ENCODE measurements at places on chromosomes 11 and 22.

DNA sequence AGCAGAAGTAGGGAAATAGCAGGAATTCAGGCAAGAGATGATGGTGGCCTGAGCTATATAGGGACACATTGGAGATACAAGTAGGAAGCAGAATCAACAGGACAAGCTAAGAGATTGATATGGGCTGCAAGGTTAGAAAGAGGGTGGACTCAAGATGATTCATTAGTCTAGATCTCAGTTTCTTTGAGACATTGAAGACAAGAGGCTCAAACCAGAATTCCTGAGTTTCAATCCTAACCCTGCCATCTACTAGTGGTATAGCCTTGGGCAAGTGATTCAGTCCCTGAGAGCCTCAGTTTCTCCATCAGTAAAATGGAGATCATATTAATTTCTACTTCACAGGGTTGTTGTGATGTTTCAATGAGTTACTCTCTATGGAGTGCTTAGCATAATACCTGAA lies 53.1 kb upstream of the NAV2 start:
- no peak for DNase-seq

GRCh38 chr22:20414450-20414849 lies 20.5 kb downstream of the ZNF74 start:
- DNase-seq: no peak

GRCh38 chr11:122313581-122313980 lies 197.6 kb upstream of the BLID start:
- DNase-seq: no peak

DNA sequence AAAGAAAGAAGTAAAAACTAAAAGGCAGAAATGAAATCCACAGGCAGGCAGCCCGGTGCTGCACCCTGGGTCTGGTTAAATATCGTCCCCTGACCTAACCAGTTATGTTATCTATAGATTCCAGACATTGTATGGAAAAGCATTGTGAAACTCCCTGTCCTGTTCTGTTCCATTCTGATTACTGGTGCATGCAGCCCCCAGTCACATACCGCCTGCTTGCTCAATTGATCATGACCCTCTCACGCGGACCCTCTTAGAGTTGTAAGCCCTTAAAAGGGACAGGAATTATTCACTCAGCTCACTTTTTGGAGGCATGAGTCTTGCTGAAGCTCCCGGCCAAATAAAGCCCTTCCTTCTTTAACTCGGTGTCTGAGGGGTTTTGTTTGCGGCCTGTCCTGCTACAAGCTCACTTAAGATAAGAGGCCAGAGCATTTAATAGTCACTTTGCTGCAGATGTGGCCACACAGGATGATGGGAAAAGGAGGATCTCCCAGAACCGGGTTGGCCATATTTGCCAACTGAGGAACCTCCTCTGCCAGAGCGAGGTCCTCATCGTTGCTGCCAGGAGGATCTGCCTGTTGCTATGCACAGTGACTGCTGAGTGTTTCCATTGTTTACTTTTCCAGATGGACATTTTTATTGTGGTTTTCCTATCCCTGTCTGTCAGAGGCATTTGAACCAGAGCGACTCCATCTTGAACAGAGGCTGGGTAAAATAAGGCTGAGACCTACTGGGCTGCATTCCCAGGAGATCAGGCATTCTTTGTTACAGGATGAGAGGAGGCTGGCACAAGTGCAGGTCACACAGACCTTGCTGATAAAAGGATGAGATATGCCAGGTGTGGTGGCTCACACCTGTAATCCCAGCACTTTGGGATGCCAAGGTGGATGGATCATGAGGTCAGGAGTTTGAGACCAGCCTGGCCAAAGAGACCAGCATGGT lies 10.2 kb downstream of the C11orf96 start:
- DNase-seq: no peak

GRCh38 chr22:45468872-45469271 lies 33.8 kb upstream of the FBLN1 start:
- DNase-seq: no peak

DNA sequence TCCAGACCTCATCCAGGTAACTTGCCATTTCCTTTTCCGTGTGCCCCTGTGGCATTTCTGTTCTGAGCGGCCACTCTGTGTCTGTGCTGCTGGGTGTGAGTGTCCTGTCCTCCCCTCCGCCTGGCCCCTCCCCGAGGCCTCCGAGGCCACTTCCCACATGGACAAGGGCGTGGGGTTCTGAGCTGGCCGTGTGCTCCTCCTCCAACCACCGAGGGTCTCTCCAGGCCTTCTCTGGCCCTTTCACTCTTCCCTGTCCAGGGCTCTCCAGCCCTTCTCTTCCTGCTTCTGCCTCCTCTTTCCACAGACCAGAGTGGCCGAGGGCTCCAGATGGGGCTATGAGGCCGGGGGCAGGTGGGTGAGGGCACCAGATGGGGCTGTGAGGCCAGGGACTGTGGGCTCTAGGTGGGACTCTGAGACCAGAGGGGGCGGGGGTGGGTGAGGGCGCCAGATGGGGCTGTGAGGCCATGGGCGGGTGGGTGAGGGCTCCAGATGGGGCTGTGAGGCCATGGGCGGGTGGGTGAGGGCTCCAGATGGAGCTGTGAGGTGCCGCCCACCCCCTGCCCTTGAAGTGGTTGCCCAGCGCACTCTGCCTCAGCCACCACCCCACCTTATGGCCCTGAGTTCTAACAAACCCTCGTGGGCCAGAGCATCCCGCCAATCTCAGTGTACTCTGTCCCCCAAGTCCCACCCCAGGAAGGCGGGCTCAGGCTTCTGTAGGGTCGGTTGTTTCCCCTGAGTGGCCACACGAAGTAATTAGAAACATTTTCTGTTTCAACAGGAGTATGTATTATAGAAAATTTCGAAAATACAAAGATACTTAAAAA lies 24.1 kb downstream of the PTDSS2 start:
- DNase-seq: no peak

DNA sequence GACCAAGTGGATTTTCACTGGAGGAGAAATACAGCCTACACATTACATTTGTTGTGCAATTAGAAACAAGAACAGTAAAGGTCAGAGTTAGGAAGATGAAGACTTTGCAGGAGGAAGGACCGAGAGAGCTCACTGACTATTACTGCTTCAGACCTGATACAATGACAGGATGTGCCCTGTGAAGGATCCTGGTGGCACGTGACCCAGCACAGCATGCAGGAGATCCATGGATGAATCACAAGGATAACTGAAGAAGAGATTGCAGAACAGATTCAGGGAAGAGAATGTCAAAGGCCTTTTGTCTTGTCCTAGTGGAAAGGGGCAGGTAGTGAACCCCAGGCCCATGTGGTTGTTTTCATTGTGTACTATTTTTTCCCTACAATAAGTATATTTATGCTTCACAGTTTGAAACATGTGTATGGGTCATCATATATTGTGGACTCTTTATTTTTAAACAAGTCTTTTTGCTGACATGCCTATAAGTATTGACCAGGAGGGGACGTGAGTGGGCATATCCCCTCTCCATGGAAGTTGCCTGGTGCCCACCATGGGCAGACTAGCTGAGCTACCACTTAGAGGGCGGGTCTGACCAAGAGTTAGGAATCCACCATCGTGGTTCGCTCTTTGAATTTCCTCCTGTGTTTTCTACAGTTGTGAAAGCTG lies 44.3 kb downstream of the RASSF10 start:
- no peak for DNase-seq

- DNase-seq: no peak
These were observed 48.9 kb upstream of the MYEOV start for GRCh38 chr11:69245041-69245440.

Measured in glomerular endothelial cell (primary cell).